ENCODE measurements at places on chromosomes 4 and X. TPM values are rescaled to one million over a fixed set of nuclear protein-coding genes. Genes with fewer than 3 reads are reported as not detected.

The BMX gene
- not detected for total RNA-seq

The IQCM gene
- total RNA-seq = not detected

The KLHL15 gene
- 7.4 TPM for total RNA-seq

The GPR50 gene
- total RNA-seq = not detected

The SHISA3 gene
- total RNA-seq = not detected

The NSG1 gene
- 5.5 TPM for total RNA-seq

The FRG2 gene
- total RNA-seq = not detected

The PAGE2 gene
- not detected for total RNA-seq

The TMEM47 gene
- total RNA-seq = 2.2 TPM

The MAGEB4 gene
- not detected for total RNA-seq

The POU3F4 gene
- total RNA-seq = not detected

The TLR6 gene
- not detected for total RNA-seq

The PARM1 gene
- total RNA-seq = 1.7 TPM

The TRIM2 gene
- 62.3 TPM for total RNA-seq

The ADH6 gene
- 9.1 TPM for total RNA-seq

The DKK2 gene
- total RNA-seq = not detected

The MAGEB2 gene
- total RNA-seq = not detected

The GPRASP1 gene
- 2.4 TPM for total RNA-seq

The HMGN5 gene
- 1.9 TPM for total RNA-seq

The HSD17B13 gene
- total RNA-seq = 0.14 TPM

The SAT1 gene
- total RNA-seq = 155 TPM

The MMAA gene
- 3.3 TPM for total RNA-seq

The PABPC1L2B gene
- total RNA-seq = not detected

The NDP gene
- total RNA-seq = 0.37 TPM

The CFI gene
- 0.19 TPM for total RNA-seq

The COL25A1 gene
- total RNA-seq = not detected

The GSX2 gene
- not detected for total RNA-seq

The ERAS gene
- not detected for total RNA-seq

The ELK1 gene
- total RNA-seq = 28.9 TPM

The FRYL gene
- total RNA-seq = 27.4 TPM

The GAGE2A gene
- total RNA-seq = not detected

The TRIM61 gene
- not detected for total RNA-seq

The NUP62CL gene
- total RNA-seq = 1.5 TPM

The DDX60 gene
- 0.70 TPM for total RNA-seq

The RAB41 gene
- not detected for total RNA-seq

The EPGN gene
- not detected for total RNA-seq

The OTC gene
- not detected for total RNA-seq

The RIPPLY1 gene
- not detected for total RNA-seq

The ADH1C gene
- 0.23 TPM for total RNA-seq

The DDX53 gene
- total RNA-seq = not detected

The TMEM185A gene
- total RNA-seq = 17.1 TPM

The BTK gene
- total RNA-seq = not detected

The DUSP9 gene
- 12.0 TPM for total RNA-seq

The SH3BP2 gene
- 48.5 TPM for total RNA-seq

The TLR10 gene
- not detected for total RNA-seq

The SMIM10 gene
- 7.9 TPM for total RNA-seq

The SCARB2 gene
- 148 TPM for total RNA-seq

The SERTM2 gene
- total RNA-seq = 1.1 TPM

The ARSJ gene
- total RNA-seq = 7.3 TPM

The PTTG2 gene
- not detected for total RNA-seq

The MND1 gene
- total RNA-seq = 21.8 TPM

The GRIA3 gene
- not detected for total RNA-seq

The SSX4 gene
- total RNA-seq = not detected

The VAMP7 gene
- 31.5 TPM for total RNA-seq
